ENCODE measurements at places on chromosomes 1 and 21.

- no peak for DNase-seq
These were observed 52.2 kb upstream of the IRF2BP2 start for GRCh38 chr1:234662148-234662547.

GRCh38 chr1:3259020-3259419 lies 190.0 kb downstream of the PRDM16 start:
- DNase-seq: no peak

GRCh38 chr21:44836666-44837471 lies 19.0 kb upstream of the SUMO3 start:
- DNase-seq: no peak

DNA sequence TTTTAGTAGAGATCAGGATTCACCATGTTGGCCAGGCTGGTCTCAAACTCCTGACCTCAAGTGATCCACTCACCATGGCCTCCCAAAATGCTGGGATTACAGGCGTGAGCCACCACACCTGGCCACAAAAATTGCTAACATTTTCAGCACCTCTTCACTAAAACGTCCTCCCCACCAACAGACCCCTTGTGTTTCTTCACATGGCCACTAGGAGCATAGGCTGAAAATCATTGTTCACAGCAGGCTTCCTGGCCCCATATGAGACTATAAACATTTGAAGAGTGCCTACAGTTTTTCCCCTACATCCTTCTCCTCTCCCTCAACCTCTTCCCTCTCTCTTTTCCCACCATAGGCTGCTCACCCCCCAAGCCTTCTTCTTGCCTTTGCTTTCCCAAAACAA lies 28.0 kb upstream of the SFPQ start:
- peak; percentile 1 for DNase-seq

DNA sequence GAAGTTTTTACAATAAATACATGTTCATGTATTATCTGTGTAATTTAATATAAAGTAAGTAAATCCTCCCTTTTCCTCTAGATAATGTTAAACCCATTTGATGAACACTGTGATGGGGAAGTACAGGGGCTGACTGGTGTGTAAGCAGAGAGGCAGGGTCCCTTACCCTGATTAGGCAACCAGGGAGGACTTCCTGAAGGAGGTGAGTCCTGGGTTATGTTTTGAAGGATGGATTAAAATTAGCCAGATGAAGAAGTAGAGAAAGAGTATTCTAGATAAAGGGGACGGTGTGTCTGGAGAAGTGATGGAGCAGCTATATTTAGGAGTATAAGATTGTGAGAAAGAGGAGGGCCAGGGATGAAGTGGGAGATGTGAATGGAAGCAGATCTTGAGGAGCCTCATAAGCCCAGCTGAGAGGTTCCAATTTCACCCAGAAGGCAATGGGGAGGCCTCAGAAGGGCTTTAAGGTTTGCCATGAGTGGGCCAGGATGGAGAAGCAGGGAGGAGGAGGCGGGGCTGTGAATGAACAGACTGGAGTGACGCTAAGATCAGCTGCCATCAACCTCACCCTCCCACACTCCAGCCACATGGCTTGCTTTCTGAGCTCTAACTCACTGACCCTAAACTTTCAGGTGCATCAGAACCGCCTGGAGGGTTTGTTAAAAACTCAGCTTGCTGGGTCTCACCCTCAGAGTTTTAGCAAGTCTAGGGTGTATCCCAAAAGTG lies 30.9 kb upstream of the ID3 start:
- DNase-seq: no peak

DNA sequence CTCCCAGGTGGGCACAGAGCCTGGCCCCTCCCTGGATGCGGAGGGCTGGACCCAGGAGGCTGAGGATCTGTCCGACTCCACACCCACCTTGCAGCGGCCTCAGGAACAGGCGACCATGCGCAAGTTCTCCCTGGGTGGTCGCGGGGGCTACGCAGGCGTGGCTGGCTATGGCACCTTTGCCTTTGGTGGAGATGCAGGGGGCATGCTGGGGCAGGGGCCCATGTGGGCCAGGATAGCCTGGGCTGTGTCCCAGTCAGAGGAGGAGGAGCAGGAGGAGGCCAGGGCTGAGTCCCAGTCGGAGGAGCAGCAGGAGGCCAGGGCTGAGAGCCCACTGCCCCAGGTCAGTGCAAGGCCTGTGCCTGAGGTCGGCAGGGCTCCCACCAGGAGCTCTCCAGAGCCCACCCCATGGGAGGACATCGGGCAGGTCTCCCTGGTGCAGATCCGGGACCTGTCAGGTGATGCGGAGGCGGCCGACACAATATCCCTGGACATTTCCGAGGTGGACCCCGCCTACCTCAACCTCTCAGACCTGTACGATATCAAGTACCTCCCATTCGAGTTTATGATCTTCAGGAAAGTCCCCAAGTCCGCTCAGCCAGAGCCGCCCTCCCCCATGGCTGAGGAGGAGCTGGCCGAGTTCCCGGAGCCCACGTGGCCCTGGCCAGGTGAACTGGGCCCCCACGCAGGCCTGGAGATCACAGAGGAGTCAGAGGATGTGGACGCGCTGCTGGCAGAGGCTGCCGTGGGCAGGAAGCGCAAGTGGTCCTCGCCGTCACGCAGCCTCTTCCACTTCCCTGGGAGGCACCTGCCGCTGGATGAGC lies 34.2 kb downstream of the TRIM11 start:
- DNase-seq: no peak

DNA sequence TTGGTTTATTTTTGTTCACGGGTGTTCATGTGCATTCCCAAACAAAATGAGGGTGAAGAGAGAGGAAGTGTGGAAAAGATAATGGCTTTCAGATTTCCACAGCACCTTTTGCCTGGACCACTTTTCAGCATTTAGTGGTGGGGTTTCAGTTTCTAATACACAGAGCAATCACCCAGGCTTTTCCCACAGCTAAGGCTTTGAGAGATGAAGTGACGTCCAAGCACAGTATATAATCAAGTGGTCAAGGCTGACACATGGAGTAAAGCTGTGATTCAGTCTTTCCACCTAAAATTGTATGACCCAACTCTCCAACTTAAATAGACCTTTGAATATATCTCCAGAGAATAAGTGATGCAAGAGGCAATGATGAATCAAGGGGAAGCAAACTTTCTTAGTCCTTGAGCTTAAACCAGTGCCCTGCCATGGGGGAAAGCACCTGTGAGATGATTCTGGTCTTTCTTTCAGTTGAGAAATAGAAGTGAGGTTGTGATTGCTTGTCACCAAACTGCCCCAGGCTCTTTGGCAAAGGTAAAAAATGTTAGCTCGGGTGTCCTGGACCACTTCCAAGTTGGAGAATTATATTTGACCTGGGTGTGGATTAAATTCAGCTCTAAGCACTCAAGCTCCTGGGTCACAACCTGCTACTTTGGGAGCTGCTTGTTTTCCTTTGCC lies 2.4 kb upstream of the PIK3R3 start:
- DNase-seq: no peak

DNA sequence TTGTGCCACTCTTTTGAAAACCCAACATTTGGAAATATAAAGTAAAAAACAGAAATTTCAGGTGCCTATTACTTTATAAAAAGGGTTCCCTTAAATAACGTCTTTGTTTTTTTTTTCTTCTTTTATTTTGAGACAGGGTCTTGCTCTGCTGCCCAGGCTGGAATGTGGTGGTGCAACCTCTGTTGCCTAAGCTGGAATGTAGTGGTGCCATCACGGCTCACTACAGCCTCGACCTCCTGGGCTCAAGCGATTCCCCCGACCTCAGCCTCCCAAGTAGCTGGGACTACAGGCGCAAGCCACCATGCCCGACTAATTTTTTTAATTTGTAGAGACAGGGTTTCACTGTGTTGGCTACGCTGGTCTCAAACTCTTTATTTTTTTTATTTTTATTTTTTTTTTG lies 110.2 kb upstream of the HNRNPU start:
- no peak for DNase-seq

Data from activated T-cell treated with anti-CD3 and anti-CD28 coated beads for 24 hours (primary cell).